ENCODE measurements at places on chromosomes 4 and X.

GRCh38 chrX:85964744-85965143 is 82.6 kb downstream of the CHM start:
- DNase-seq: no peak

- no peak for DNase-seq
Measured at GRCh38 chr4:182604161-182604622, 313.0 kb downstream of the DCTD start.

DNA sequence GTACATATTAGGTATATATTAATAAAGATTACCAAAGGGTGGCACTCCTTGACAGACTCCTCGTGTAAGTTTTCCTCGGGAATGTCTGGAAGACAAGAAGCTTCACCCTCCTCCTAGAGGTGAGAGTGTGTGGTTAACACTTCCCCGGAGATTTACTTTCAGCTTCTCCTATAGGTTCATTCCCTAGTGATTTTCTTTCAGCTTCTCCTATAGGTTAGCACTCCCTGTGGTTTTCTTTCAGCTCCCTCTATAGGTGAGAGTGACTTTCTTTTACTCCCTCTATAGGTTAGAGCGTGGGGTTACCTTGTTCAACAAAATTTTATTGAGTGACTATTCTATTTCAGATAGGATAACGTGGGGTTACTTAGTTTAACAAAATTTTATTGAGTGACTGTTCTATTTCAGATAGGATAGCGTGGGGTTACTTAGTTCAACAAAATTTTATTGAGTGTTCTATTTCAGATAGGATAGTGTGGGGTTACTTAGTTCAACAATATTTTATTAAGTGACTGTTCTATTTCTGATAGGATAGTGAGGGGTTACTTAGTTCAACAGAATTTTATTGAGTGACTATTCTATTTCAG is 106.0 kb upstream of the PLAC1 start:
- DNase-seq: no peak

DNA sequence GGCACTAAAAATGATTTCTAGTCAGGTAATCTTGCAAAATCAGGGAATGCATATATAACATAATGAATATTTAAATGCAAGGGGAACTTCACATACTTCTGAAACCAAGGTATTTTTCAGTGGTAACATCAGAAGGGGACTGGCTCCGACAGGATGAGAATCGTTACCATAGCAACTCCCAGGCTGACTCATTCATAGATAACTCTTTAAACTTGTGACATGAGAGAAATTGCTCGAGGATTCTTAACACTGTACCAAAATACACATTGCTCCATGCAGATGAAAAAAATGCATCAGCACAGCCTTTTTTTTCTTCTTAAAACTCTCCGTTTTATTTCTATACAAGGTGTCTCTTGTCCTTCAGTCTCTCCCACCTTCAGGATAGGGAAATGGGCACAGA is 114.3 kb downstream of the GABRB1 start:
- DNase-seq: no peak

DNA sequence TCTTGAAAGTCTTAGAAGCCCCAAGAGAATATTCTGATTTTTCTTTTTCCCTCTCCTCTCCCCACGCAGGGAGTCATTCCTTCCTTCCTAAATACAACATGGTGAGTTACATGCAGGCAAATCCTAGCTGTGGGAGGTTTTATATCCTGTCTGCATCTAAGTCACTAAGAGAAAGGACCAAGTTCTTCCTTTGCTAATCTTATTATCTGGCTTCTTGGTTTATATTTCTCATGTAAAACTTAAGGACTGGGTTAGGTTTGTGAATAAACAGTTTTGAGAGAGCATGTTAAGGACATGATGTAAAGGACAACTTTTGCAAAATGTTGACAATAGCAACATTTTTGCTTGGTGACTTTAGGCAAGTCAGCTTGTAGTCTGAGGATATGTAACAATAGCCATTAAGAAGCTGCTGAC is 5.1 kb upstream of the CXCL9 start:
- DNase-seq: no peak

DNA sequence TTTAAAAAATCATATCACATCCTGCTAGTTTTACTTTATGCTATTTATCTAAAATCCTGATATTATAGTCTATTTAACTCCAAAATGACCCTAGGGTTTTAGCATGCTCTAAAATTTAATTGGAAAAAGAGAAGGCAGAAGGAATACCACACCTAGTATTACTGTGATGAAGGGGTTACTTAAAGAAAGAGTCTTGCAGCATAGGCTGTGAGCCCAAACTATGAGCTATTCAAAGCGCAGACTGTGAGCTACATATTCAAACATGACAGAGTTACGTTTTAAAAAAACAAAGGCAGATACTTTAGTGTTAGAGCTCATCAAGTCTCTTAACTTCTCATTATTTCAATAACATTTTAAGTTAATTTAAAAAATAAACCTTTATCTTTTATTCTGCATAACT is 247.7 kb upstream of the ETNPPL start:
- no peak for DNase-seq
